SJSA1 (cell line): ENCODE measurements at places on chromosomes 12 and 14. TPM values are rescaled to one million over a fixed set of nuclear protein-coding genes. Genes with fewer than 3 reads are reported as not detected.

GPRC5D gene
- total RNA-seq = not detected in 2 replicates

TAS2R20 gene
- total RNA-seq = 1.1 TPM in 1 of 2 replicates, not detected in the other

NANOG gene
- not detected in 2 replicates for total RNA-seq

ASPG gene
- not detected in 2 replicates for total RNA-seq

DNA sequence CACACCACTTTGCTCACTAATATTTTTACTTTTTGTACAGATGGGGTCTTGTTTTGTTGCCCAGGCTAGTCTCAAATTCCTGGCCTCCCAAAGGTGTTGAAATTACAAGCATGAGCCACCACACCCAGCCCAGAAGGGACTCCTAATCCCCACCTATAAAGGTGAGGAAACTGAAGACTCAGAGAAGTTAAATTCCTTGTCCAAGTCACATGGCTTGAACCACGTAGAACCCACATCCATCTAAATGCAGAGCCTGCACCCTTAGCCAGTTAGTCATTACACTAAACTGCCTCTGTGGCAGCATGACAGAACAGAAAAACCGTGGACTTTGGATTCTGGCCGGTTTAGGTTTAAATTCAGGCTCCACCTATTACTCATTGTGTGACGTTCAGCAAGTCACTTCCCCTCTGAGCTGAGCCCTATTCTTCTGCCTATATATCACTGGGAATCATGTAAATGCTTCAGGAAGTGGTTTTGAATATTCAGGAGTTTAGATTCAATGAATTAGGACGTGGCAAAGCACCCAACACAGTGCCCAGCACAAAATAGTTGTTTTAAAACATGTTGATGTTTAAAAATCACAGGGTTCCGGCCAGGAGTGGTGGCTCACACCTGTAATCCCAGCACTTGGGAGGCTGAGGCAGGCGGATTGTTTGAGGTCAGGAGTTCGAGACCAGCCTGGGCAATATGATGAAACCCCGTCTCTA lies 3.0 kb upstream of the CORO1C start:
- peaks cover 11% of the 10 kb centered on the region for H3K36me3 ChIP-seq
- peak overlapping the region; percentile 59 for H3K27ac ChIP-seq
- DNase-seq = peak; percentile 74
- H3K27me3 ChIP-seq = no peaks in the 10 kb centered on the region

DNA sequence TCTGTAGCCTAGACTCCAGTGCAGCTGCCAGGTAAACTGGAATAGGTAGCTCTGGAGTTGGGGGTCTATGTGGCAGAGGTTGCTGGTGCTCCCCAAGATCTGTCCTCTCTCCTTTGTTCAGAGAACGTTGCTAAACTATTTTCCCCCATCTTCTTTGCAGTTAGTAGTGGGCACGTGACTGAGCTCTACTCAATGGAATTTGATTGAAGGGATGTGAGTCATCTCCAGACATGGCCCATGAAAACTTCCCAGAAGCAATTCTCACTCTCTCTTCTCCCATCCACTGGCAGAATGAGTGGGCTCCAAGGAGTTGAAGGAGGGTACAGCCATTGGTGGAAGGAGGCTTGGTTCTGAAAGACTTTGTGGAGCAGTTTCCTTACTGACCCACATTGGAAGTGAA lies 44.0 kb downstream of the PAH start:
- no peaks in the 10 kb centered on the region for H3K4me1 ChIP-seq
- no peaks in the 10 kb centered on the region for H3K27me3 ChIP-seq
- H3K27ac ChIP-seq = no peak overlapping the region
- H3K4me3 ChIP-seq = no peak overlapping the region
- DNase-seq = no peak

GRCh38 chr12:67877727-67878126 lies 111.5 kb upstream of the IFNG-AS1 start:
- H3K27me3 ChIP-seq = no peaks in the 10 kb centered on the region
- H3K36me3 ChIP-seq = no peaks in the 10 kb centered on the region
- no peak for DNase-seq
- no peaks in the 10 kb centered on the region for H3K4me1 ChIP-seq
- H3K4me3 ChIP-seq = no peak overlapping the region

DNA sequence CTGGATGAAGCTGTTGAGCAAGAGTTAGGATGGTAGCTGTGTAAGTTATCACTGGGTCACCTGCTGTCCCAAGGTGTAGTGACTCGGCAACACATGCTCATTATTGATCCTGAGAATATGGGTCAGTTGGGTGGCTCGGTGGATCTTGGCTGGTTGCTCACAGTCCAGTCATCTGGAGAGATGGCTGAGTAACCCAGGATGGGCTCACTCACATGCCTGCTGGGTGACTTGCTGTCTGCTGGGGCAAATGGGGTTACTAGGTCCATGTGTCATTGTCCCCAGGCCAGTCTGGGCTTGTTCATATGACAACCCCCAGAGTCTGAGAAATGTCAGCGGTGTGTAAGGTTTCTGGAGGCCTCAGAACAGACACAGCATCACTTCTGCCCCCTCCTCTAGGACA lies 69.5 kb downstream of the SLC15A4 start:
- H3K4me3 ChIP-seq = no peak overlapping the region
- H3K4me1 ChIP-seq = no peaks in the 10 kb centered on the region
- no peak for DNase-seq

- no peak overlapping the region for H3K4me3 ChIP-seq
- H3K27ac ChIP-seq = no peak overlapping the region
- no peaks in the 10 kb centered on the region for H3K4me1 ChIP-seq
- H3K27me3 ChIP-seq = 0 out of 2 replicates have a peak, but pooled peaks cover 4% of the 10 kb centered on the region
- H3K36me3 ChIP-seq = no peaks in the 10 kb centered on the region
- no peak for DNase-seq
Observed at GRCh38 chr12:113347892-113348291, 10.5 kb upstream of the PLBD2 start.
